ENCODE measurements at places on chromosomes 6 and 20.

DNA sequence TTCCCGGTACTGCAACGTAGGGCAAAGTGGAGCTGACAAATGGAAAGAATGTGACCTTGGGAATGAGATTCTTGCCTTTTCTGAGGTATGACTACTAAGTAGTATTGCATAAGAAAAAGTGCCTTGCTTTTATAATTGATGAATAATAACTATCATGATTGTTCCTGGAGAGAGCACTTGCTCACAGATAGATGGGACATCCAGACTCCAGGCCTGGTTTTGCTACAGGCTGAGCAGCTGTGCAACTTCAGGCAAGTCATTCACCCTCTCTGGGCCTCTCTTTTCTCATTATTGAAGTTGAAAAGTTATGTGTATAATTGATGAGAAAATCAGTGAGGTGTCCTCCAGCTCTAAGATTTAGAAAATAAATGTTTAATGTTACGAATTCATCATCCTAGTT, 53.6 kb upstream of the MBOAT1 start:
- DNase-seq: no peak

DNA sequence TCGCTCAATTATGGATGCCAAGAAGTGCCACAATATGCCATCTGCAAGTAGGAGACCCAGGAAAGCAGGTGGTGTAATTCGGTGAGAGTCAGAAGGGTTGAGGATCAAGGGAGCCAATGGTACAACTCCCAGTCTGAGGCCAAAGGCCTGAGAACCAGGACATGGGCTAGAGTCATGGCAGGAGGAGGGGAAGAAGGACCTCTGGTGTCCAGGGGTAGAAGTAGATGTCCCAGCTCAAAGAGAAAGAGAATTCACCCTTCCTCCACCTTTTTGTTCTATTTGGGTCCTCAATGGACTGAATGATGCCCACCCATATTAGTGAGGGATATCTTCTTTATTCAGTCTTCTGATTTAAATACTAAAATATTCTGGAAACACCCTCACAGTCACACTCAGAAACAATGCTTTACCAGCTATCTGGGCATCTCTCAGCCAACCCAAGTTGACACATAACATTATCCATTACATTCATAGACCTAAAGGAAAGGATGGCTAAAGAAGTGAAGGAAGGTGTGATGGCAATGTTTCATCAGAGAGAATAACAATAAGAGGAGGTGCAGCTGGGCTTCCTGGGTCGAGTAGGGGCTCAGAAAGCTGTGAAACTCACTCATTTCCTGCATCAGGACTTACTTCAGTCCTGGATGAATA, 21.2 kb upstream of the HLA-DQA1 start:
- no peak for DNase-seq

GRCh38 chr6:159809149-159809548, 9.1 kb downstream of the PNLDC1 start:
- DNase-seq: no peak

DNA sequence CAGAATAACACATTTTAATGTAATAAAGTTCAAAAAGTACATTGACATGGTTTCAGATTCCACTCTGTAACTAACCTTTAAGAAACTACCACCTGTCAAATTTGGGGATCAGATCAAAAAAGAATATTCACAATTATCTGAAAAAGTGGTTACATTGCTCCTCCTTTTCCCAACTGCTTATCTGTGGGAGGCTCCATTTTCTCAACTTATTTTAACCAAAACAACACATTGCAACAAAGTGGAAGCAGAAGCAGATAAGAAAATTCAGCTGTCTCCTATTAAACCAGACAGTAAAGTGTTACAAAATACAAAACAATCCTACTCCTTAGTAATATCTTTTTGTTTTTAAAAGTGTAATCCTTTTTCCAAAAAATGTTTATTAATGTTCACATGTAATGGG, 61.4 kb downstream of the PDSS2 start:
- no peak for DNase-seq

DNA sequence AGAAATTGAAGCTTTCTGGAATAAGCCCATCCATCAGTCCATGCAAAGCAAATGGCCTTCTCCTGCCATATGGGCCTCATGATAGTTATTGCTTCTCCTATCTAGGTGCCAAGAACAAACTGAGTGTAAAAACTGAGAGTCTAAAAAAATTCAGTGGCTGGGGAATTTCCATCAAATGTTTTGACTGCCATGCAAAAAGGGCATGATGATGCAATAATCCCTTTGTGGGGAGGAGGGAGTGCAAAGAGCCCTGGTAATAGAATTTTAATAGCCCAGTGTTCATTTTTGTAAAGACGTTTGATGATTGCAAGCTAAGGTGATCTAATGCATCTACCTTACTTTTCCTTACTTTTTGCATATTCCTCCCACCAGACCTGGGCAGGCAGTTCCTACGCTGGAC, 683.7 kb downstream of the EPM2A start:
- DNase-seq: no peak
